ENCODE measurements at places on chromosomes 11 and 22.

DNA sequence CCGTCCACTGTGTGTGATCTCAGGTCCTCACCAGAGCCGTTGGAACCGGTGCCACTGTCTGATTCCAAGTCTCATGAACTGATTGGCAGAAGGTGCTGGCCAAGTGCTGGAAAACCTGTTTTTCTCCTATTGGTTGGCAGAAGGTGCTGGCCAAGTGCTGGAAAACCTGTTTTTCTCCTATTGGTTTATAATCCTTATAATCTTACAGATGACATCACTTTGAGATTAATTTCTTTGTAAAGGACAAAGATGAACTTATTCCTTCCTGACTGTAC is 1106.3 kb downstream of the BRD1 start:
- DNase-seq, result no peak

DNA sequence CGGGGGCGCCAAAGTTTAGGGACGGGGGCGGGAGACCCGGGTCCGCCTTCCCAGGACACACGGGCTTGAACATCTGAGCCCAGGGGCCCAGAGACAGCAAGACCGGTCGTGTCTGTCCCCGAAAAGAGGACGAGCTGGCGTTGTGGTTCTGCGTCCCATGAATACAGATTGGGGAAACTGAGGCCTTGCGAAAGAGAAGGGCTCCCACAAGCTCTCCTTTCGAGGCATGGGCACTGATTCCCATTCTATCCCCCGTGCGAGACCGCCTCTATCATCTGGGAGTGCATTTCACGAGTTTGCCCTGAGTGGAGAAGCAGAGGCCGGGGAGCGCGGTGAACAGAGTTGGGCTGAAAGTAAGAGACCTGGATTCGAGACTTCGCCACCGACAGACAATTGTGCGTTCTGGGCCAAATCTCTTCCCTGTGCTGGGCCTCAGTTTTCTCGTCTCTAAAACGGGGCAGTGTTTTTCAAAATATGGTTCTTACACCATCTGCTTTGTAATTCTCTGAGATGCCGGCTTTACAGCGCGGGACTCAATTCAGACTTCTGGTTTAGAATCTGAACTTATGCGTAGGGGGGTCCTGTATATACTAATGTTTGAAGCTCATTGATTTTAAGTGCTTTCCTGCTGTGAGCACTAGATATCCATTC is 471 bp downstream of the RNF185 start:
- no peak for DNase-seq

GRCh38 chr22:28027453-28028448 is 108.7 kb upstream of the PITPNB start:
- DNase-seq, result no peak

DNA sequence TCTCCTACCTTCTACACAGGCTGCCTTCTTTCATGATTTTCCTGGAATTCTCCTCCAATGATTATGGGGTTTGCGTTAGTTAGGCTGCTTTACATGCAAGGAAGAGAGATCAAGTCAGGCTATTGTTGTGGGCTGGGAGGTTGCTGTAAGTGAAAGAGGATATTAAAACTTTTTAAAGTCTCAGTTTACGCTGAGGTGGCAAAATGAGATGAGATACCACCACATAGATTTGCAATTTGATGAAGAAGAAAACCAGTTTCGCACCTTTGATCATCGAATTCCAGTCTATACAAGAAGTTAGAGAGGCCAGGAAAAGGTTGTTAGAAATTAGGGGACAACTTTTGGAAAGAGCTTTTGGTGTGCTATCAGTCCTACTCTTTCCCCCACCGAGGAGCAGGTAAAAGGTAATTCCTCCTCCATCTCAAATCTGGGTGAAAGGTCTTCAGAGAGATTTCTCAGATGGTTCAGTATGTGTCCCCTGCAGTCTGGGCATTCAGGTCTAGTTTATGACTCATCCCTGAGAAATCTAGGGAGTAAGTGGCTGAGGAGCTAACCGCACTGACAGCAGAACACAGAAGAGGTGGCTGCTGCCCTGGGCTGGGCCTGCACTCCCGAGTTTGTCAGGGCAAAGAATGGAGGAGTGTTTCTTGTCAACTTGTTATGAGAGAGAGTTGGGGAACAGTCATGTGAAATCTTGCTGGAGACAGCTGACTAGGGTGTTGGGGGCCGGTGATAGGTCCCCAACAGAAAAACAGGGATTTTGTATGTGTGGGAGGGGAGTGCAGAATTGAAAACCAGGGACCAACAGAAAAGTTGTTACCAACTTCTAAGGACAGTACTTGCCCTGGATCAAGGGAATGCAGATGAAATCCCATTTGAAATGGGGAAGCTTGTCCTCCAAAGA is 34.7 kb downstream of the CCDC83 start:
- no peak for DNase-seq

- DNase-seq, result no peak
Observed at GRCh38 chr22:22981670-22982571, 88.4 kb upstream of the GNAZ start.

DNA sequence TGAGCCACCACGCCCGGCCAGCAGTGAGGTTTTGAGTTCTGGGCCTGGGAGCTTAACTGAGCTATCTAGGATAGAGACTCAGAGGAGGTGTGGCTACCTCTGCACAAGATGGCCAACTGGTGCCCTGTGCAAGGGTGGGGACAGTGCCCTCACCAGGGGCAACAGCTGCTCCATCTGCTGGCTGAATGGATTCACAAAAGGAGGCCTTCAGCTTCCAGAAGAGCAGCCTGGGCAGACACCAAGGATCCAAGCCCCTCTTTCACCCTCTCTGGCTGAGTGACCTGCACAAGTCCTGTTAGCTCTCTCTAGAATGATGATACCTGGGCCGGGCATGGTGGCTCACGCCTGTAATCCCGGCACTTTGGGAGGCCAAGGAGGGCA is 33.5 kb upstream of the BAIAP2L2 start:
- no peak for DNase-seq

- no peak for DNase-seq
Observed at GRCh38 chr11:14980854-14981253, 8.7 kb upstream of the CALCA start.

- no peak for DNase-seq
Observed at GRCh38 chr22:35930933-35931332, 97.7 kb downstream of the RBFOX2 start.

GRCh38 chr11:69718147-69718546 is 14.3 kb upstream of the FGF19 start:
- DNase-seq, result no peak

DNA sequence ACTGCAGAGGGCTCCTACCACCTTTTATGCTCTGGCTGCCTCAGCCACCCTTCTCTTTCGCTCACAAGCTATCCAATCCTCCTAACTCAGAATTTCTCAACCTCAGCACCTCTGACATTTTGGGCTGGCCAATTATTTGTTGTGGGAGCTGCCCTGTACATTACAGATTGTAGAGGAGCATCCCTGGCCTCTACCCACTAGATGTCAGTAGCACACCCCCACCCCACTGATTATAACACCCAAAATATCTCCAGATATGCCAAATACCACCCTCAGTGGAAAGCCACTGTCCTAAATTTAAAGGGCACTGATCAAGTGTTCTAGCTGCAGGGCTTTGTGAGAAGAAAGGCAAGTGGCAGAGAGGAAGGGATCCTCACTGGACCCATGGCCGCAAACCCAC is 443.1 kb downstream of the SOX6 start:
- no peak for DNase-seq

- DNase-seq, result no peak
Observed at GRCh38 chr11:14460147-14460546, 39.5 kb downstream of the COPB1 start.

DNA sequence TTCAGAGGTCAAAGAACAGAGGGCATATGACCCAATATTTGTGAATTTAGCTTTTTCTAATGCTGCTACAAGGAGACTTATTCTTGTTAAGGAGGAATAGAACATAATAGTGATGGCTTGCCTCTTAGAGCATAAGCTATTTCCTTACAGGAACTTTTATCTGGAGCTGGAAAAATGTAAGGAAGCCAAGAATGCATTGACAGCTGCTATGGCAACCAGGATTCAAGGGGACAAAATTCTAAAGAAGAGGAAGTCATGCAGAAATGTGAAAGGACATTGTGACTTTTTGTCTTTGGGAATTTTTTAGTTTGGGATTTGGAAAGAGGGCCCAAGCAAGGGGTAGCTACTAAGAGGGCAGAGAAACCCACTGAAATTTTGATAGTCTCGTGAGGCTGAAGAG is 51.1 kb downstream of the EHF start:
- DNase-seq, result no peak

DNA sequence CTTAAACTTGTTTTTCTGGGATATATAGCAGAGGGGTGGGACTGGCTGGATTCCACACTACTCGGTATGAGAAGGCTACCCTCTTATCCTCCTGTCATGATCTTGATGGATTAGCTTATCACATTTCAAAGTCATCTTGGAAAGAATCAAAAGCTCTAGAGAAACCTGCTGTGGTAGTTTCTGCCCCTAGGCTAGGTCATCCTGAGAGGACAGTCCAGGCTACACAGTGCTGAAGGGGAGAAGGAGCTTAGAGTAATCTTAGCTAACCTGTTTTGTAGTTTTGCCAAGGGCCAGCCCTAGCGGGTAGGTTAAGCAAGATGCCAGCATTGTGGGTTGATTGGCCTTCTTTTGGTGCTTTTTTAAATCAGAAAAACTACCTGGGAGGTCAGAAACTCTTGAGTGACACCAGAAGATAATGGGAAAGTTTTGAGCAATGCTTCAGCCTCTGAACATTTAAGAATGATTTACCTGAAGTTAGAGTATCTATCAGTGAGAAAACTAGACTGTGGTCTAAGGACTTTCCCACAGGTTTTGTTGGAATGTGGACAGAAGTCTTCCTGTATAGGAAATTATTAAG is 21.3 kb downstream of the PIWIL4 start:
- no peak for DNase-seq

- DNase-seq, result no peak
Observed at GRCh38 chr11:4059424-4059823, 35.2 kb upstream of the RRM1 start.

GRCh38 chr11:74937696-74938475 is 11.0 kb downstream of the XRRA1 start:
- DNase-seq, result no peak

GRCh38 chr22:41883400-41883799 is 31.5 kb downstream of the SHISA8 start:
- no peak for DNase-seq

GRCh38 chr11:66915046-66915832 is 42.9 kb downstream of the PC start:
- no peak for DNase-seq

- DNase-seq, result no peak
Observed at GRCh38 chr11:108872781-108873291, 208.0 kb downstream of the DDX10 start.

- DNase-seq, result no peak
Observed at GRCh38 chr11:18193010-18193409, 20.4 kb downstream of the MRGPRX4 start.

- DNase-seq, result no peak
Observed at GRCh38 chr11:16096336-16096735, 260.0 kb downstream of the SOX6 start.

GRCh38 chr11:121067962-121068647 is 32.9 kb upstream of the TECTA start:
- no peak for DNase-seq

DNA sequence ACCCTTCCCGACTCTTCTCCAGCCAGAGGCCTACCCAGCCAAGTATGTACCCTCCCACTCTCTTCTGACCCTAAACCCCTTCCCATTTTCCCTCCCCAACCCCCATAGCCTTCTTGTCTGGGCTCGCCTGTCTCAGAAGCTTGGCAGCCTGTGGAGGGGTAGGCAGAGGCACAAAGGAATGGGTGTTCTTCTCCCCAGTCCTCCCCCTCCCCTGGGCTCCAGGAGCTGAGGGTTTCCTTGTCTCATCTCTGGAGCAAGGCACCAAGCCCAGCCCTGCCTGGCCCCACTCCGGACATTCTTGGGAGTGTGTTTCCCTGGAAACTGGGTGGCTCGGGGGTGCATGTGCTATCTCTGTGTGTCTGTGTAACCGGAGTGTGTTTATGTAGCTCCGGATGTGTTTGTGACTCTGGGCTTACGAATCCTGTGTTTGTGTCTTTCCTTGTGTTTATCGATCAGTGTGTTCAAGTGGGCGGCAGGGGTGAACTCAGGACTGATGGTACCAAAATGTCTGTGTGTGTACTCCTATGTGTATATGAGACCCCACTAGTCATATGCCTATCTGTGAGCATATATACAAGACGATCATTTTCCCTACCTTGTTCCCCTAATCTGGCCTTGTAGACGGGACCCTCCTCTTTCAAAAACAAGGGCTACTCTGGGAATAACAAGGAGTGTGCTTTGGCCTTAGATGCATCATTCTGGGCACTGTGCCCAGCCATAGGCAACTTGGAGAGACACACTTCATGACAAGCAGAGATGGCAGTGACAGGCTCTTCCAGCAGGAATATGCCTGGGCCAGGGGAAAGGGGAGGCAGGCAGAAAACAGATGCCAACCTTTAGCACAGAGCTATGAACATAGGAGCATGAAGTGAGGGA is 10.9 kb downstream of the PHLDB1 start:
- no peak for DNase-seq

DNA sequence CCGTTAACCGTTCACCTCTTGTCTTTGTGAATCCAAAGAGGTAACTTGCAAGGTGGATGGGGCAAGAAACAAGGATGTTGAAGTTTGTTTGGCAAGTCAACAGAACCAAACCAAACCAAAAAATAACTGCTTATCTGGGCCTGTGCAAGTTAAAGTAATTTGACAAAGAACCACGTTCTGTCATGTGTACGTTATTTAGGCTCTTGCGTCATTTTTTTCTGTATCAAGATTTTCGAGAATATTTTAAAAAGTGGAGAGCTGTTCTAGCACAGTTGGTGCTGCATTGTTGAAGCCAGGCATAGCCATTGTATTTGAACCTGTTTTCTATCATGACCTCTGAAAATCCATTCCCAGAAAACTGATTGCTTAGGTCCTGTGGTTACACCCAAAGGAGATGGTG is 55.1 kb downstream of the PARVA start:
- DNase-seq, result no peak

- DNase-seq, result no peak
Observed at GRCh38 chr11:81492923-81493445, 1240.7 kb downstream of the FAM181B start.

DNA sequence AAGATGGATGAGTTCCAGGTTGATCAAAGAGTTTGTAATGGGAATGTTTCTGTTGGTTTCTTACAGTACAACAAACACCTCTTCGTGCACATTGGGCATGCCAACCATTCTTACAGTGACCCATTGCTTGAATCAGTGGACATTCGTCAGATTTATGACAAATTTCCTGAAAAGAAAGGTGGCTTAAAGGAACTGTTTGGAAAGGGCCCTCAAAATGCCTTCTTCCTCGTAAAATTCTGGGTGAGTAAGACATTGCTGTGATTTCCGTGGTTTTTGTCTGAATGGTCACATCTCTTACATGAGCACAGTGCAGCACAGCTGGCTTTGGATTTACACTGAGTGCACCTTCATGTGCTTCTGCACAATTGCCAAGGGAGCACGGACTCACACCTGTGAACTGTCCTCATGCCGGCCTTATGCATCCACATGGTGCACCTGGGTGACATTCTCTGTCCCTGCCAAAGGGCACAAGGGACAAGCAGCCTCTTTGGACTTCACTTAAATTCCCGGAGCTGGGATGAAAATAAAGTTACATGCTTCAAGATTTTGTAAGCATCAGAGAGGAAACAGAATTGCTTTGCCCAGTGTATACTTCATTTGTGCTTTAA is 107.1 kb upstream of the RASSF10 start:
- no peak for DNase-seq

- no peak for DNase-seq
Observed at GRCh38 chr11:90593099-90593498, 370.2 kb upstream of the CHORDC1 start.
